Stimulated activated CD8-positive, alpha-beta memory T cell treated with anti-CD3 and anti-CD28 coated beads, Interleukin-4, amount 100 ng/mL, for 1 hour (primary cell): ENCODE measurements at places on chromosomes 2 and 18.

- no peak for DNase-seq
Measured at GRCh38 chr2:206092297-206092696, 6.3 kb upstream of the INO80D start.

- DNase-seq: no peak
Measured at GRCh38 chr18:62328586-62329525, 3.7 kb downstream of the TNFRSF11A start.

- DNase-seq: no peak
Measured at GRCh38 chr2:150459281-150459680, 28.2 kb downstream of the RND3 start.

GRCh38 chr2:55138014-55138881, 88.0 kb upstream of the RTN4 start:
- DNase-seq: no peak

DNA sequence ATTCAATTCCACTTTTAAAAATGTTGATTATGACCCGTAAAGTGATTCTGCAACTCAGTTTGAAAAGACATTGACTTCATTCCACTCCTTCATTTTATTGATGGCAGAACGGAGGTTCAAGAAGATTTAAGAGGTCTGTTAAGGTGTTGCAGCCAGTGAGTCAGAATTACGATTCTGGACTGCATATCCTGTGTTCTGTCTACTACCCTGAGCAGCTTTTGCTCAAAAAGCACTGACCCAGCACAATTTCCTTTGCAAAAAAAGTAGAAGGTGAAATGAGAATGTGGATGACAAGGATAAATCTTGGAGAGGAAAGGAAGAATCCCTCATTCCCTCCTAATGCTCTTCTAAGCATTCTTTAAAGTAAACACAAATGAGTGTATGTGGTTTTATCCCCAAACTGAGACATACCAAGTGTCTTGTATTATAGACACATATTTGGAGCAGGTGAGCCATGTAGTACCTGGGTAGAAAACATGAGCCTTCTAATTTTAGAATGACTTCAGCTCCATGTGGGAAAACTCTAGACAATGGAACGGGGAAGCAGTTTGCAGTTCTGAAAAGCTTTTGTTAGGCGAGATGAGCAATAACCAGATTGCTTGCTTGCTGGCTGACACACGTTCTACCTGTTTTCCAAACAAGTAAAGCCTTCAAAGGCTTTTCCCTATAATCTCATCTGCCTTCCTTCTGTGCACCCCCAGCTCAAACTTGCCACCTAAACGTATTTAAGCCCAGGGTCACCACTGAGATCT, 44.7 kb downstream of the TGFA start:
- DNase-seq: no peak

GRCh38 chr2:222797261-222797660, 63.6 kb upstream of the ACSL3 start:
- DNase-seq: no peak

DNA sequence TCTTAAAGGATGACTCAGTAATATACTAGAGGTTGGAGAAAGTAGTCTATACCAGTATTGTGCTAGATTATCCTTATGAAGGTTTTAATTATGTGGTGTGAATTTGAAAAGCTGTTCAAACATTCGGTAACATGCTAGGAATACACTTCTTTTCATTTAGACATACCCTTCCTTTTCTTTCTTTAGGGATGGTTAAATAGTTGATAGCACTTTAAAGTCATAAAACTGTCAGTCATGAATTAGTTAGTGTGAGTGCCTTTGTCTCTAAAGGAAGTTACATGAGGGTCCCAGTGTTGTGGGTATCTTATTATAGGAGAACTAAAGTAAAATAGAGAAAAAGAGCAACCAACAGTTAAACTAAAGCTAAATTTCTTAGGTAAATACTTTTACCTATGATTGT, 149.3 kb downstream of the CSRNP3 start:
- no peak for DNase-seq

GRCh38 chr2:69214898-69215297, 172.1 kb downstream of the GFPT1 start:
- no peak for DNase-seq
